Muscle of arm (tissue), 14 donors: ENCODE measurements at places on chromosomes 5 and 9.

DNA sequence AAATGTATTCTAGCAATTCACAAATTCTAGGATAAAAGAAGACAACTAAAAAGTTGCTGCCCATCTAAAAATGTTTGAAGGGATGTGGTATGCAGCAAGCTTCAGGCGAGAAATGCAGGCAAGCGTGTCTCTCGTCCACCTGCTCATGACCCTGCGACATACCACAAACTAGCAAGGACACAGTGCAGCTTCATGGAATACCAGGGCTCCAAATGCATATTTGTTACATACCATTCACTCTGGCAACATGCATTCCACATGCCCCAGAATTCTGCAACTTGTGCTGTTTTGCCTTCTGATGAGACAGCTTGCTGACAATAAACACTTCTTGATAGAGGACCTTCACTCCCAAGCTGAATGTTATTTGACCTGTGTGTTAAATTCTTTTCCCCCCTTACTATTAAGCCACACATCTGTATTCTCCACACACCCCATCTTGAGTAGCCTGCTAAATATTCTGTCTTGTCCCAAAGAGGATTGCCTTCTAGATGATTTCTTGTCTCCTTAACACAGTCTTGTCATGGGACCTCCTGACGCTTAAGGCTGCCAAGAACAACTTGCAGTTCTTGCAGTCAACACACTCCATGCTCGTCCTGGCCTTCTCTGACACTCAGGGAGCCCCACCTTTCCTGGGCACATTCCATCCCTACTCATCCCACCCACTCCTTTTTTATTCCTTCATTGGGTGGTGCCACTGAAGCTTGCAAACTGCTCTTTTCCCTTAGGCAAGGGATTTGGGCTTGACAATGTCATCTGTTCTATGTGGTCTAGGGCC is 340.5 kb downstream of the PIK3R1 start:
- DNase-seq, result no peak

DNA sequence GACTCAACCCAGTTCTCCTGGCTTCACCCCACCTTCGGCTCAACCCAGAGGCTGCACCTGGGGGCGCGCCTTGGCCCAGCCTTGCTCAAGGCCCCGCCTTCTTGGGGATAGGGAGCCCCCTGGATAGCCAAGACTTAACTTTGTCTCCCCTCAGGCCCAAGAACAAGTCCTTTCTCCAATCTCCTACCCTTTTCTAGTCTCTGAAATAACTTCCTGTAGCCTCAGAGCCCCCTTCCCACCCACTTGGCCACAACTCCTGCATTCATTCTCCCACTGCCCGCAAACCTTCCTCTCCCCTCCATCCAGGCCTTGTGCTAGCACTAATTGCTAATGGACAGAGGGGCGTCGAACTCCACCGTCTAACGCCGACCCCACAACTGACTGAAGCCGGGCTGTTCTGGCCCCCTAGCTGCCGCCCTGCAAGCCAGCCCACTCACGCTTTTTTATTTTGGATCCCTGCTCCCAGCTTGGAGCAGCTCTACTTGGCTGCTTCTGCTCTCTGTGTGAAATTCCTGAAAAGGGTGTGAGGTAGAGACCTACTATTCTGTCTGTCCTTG is 579 bp upstream of the ASTN2 start:
- DNase-seq, result no peak

DNA sequence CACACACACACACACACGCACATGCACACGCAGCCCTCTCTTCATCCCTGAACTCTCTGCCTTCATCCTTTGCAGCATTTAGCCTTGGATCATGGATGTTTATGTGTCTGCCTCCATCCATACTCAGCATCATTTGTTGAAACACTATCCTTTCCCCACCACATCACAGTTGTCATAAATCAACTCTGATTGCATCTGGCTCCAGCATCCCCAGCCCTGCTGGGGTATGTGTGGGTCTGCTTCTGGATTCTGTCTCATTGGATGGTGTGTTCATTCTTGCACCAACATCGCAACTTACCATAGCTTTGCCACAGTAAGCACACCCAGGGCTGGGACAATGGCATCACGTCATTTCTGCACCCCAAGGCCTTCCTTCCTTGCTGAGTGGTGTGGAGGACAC is 175.4 kb downstream of the RGS3 start:
- no peak for DNase-seq

DNA sequence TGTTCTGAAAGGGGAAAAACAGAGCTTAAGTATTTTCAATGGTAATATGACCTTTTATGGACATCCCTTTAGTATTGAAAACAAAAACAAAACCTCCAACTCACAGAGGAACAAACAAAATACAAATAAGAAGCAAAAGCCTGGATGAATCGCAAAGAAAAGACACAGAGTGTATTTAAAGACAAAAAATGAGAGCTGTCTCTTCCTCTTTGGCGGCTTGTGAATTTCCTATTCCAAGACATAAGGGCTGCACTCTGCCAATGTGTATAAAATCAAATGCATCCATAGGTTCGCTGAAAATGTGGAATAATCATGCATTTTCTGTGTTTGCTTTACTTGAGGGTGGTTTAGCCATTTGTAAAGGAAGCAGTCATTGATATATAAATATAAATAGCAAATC is 739.3 kb upstream of the ZNF608 start:
- DNase-seq, result peak; percentile 25

DNA sequence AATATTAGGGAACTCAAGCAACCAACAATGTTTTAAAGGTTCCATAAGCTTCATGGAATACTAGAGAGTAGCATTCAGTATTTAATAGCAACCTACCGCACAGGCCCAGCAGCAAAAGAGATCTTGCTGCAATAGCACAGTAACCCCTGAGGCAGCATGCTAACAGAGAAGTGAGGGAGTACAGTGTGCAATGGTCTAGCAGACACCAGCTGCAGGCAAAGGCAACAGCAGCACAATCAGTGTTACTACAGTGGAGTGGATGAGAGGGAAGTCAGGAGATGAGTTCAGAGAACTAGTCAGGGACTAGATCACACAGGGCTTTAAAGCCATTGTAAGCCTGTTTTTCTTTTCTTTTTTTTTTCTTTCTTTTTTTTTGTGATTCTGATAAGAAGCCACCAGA is 2.8 kb downstream of the TICAM2 start:
- no peak for DNase-seq

GRCh38 chr5:128121651-128122050 is 38.1 kb downstream of the SLC12A2 start:
- no peak for DNase-seq

- no peak for DNase-seq
These were observed 254.8 kb upstream of the PPP1R2B start for GRCh38 chr5:156595132-156595787.

DNA sequence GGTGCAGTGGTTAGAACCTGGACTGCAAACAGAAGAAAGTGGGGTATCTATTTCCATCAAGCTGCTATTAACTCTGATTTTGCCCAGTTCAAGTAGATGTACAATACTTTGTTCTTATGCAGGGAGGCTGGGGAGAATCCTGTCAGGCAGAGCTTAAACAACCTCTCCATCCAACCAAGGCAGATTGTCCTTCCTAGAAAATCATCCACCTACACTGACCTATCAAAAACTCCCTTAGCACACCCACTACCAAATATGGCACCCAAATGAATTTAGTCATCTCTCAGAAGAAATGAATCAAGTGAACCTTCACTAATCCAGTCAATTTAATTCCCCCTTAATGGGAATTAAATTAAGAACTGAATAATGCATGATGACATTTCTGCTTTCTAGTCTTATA is 18.4 kb upstream of the HEMGN start:
- DNase-seq, result no peak

GRCh38 chr5:17046320-17046719 is 110.2 kb upstream of the MYO10 start:
- no peak for DNase-seq

GRCh38 chr5:37665272-37665671 is 174.6 kb downstream of the GDNF start:
- DNase-seq, result no peak

- no peak for DNase-seq
These were observed 178.8 kb upstream of the IL12B start for GRCh38 chr5:159509002-159509660.

GRCh38 chr5:74649421-74649973 is 9.0 kb upstream of the ENC1 start:
- DNase-seq, result no peak

DNA sequence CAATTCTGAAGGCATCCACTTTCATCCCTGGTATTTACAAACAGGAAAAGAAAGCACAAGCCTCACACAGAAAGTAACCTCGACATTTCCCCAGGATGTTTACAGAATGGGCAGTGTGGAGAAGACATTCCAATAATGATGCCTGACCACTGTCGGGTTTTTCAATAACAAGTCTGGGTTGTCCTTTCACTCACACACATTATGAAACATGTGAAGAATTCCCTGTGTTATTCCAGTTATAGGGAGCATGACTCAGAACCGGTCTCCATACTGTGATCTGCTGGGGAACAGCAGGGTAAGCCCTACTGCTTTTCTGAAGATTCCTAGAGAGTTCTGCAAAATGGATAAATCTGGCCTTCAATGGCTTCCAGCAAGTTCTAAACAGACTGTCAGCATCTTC is 155.3 kb downstream of the ADAMTS12 start:
- no peak for DNase-seq

DNA sequence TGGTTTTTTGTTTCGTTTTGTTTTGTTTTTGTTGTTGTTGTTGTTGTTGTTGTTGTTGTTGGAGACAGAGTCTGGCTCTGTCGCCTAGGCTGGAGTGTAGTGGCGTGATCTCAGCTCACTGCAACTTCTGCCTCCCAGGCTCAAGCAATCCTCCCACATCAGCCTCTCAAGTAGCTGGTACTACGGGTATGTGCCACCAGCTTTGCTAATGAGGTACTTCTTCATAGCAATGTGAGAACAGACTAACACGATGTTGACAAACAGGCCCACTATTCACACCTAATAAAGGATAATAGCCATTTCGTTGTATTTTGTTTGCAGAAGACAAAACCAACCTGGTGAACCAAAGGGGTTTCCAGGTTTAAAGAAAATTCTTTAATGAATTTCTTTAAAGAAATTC is 130.9 kb downstream of the DIRAS2 start:
- no peak for DNase-seq

GRCh38 chr9:94872083-94872833 is 145.8 kb downstream of the AOPEP start:
- no peak for DNase-seq

DNA sequence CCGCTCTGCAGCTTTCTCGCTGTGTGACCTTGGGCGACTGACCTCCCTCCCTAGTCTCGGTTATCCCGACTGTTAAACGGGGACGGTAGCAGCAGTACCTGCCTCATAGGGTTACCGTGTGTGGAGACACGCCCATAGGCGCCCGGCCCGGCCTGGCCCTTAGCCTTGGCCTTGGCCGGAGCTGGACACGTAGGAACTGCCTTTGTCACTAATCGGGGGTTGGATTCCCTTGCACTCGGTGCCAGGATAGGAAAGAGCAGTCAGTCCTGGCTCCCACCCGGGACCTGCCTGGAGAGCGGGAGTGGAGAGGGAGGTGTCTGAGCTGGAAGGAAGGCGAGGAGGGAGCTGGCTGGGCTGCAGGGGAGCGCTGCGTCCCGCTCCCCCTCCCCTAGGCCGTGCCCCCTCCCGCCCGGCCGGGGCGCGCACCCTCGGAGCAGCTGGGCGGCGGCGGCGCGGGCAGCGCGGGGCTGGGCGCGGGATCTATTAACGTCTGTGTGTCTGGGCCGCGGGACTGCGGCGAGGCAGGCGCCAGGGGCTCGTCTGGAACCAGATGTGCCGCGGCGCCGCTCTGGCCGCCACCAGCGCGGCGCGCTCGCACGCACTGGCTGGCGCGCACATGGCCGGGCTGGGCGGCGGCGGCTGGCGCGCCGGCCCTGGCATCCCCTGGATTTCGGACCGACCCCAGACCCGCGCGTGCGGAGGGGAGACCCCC is 31.7 kb downstream of the PRRX2 start:
- DNase-seq, result peak; percentile 43
